ENCODE measurements at places on chromosomes 2 and 18. TPM values are rescaled to one million over a fixed set of nuclear protein-coding genes. Genes with fewer than 3 reads are reported as not detected.

RBM43 gene
- 30.6 TPM for total RNA-seq

ADAM23 gene
- not detected for total RNA-seq

GRCh38 chr2:37196320-37197195 lies at the start of gene CEBPZOS:
CEBPZOS (plus strand) TSS chr2:37196496; CDS start chr2:37199705, 3,209 bp downstream.
- DNase-seq = peak; percentile 93
- no peaks in the 10 kb centered on the region for H3K36me3 ChIP-seq
- no peaks in the 10 kb centered on the region for H3K27me3 ChIP-seq
- H3K27ac ChIP-seq = peak within 1 kb of the TSS; percentile 99

DNA sequence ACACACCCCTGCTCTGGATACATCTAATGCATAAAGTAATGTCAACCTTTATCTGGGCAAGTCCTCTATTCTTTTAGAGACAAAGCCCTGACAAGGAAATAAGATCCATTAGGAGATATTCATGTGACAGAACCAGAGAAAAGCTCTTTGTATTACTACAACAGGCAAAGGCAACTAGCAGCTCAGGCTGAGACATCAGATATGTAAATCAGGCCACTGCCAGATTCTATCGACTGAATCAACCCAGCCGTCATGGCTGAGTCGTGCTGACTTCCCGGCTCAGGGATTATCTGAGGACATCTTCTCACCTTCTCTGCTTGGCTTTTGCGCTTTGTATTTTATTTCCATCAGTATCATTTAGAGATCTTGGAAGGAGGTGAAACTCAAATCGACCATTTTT lies 294.5 kb downstream of the PLCL1 start:
- no peaks in the 10 kb centered on the region for H3K27me3 ChIP-seq
- H3K27ac ChIP-seq = no peak overlapping the region
- no peak for DNase-seq
- H3K4me1 ChIP-seq = no peaks in the 10 kb centered on the region

IGFBP5 gene
- not detected for total RNA-seq

ITSN2 gene
- 141 TPM for total RNA-seq

SCN9A gene
- total RNA-seq = not detected

DNA sequence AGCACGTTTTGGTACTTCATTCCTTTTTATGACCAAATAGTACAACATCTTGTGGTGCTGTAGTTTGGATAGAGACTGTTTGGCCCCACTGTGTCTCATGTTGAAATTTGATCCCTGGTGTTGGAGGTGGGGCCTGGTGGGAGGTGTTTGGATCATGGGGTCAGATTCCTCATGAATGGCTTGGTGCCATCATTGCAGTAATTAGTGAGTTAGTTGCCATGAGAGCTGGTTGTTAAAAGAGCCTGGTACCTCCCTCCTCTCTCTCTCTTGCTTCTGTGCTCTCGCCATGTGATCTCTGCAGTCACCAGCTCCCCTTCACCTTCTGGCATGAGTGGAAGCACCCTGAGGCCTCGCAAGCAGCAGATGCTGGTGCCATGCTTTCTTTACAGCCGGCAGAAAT lies 50.9 kb downstream of the NCAPH start:
- H3K27me3 ChIP-seq = no peaks in the 10 kb centered on the region
- no peaks in the 10 kb centered on the region for H3K36me3 ChIP-seq
- no peak overlapping the region for H3K27ac ChIP-seq
- peaks cover 15% of the 10 kb centered on the region for H3K4me1 ChIP-seq

GKN1 gene
- total RNA-seq = not detected

DNA sequence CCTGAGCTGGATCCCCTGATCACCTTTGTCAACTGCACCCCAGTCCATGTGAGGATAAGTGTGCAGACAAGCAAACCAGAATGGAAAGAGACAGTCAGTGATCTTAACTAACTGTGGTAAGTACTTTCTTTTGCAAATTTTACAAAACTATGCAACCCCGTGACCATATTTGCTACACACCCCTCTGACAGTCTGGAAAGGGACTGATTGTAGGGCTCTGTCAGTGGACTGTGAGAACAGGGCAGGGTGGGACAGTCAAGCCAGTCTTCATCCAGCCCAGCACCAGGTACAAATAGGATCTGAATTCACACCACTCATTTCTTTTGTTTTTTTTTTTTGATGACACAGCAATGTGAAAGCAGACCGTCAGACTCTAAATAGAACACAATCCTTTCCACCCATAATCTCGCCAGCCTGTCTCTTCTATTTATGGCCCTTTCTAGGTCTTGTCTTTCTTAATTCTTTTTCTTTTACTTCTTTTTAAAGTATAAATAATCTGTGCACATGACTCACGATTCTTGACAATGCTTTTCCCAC lies 165.6 kb downstream of the ARL6IP6 start:
- DNase-seq = no peak
- no peaks in the 10 kb centered on the region for H3K4me1 ChIP-seq
- no peaks in the 10 kb centered on the region for H3K36me3 ChIP-seq

GRCh38 chr2:43174368-43174916 lies 52.0 kb downstream of the ZFP36L2 start:
- peaks cover 4% of the 10 kb centered on the region for H3K36me3 ChIP-seq
- no peaks in the 10 kb centered on the region for H3K27me3 ChIP-seq
- DNase-seq = peak; percentile 78

DNA sequence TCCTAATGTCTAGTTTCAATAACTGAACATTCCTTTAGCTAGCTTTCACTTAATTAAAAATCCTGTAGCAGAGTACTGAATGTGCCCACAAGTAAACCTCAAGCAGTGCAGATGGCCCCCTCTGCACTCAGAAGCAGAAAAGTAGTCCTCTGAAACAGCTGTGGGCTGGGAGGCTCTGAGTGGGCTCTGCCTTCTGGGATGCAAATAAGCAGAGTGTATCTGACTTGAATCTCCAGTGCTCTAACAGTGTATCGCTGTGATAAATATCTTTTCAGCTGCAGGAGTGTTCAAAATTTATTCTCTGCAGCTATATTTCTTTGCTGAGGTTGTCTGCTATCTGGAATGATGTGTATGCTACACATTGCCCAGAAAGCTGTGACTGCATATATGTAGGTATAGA lies 44.8 kb upstream of the SYT4 start:
- no peaks in the 10 kb centered on the region for H3K36me3 ChIP-seq
- DNase-seq = no peak
- no peaks in the 10 kb centered on the region for H3K27me3 ChIP-seq
- no peaks in the 10 kb centered on the region for H3K4me1 ChIP-seq
- H3K27ac ChIP-seq = no peak overlapping the region

- no peaks in the 10 kb centered on the region for H3K36me3 ChIP-seq
- no peaks in the 10 kb centered on the region for H3K27me3 ChIP-seq
- no peak overlapping the region for H3K4me3 ChIP-seq
- H3K27ac ChIP-seq = no peak overlapping the region
- H3K4me1 ChIP-seq = no peaks in the 10 kb centered on the region
Observed at GRCh38 chr2:4597400-4597799, 894.0 kb downstream of the DCDC2C start.

DNA sequence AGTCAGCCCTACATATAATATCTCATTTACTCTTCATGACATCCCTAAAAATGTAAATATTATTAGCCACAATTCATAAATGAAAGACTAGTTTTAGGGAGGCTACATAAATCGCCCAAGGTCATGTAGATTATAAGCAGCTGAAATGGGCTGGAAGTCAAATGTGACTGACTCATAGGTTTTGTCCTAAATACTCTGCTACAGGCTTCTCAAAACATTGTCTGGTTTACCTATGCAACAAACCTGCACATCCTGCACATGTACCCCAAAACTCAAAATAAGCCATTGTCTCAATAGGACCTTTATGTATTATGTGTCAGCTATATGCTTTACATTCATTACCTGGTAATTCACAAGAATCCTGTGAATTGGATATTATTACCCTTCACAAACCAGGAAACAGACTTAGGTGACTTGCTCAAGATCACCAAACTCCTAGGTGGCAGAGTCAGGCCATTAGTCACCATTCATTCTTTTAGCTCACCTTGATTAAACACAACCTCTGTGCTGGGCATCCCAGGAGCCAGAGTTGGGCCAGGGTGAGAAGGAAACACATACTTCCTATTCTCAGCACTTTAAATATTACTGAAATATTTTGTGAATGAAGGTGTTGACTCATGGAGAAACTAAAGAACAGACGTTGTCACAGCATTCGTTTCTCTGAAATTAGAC lies 69.4 kb upstream of the CPO start:
- H3K4me3 ChIP-seq = no peak overlapping the region
- no peak overlapping the region for H3K27ac ChIP-seq
- H3K27me3 ChIP-seq = no peaks in the 10 kb centered on the region

PER2 gene
- 10.3 TPM for total RNA-seq

- no peaks in the 10 kb centered on the region for H3K36me3 ChIP-seq
- peaks cover 2% of the 10 kb centered on the region for H3K4me1 ChIP-seq
- no peak overlapping the region for H3K4me3 ChIP-seq
- DNase-seq = no peak
Observed at GRCh38 chr2:102839668-102840388, 78.0 kb downstream of the TMEM182 start.

DNA sequence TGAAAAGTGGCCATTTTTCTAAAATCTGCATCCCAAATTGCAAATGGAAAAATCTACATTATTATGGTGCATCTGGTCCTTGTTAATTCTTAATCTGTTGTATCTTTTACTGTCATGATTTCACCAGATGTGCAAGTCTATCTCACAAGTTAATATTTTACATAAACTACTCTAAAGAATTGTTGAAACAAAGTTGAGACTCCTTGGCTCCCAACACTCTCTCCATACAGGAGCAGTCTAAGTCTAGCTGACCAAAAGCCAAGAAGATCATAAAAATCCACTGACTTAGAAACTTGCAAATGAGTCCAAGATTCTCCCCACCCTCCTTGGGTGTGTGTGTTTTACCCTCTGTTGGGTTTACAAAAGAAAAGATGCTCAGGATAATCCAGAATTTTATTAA lies 85.1 kb downstream of the NCKAP5 start:
- no peak overlapping the region for H3K27ac ChIP-seq
- DNase-seq = no peak
- no peaks in the 10 kb centered on the region for H3K36me3 ChIP-seq
- H3K4me1 ChIP-seq = no peaks in the 10 kb centered on the region
- H3K27me3 ChIP-seq = peaks cover 9% of the 10 kb centered on the region

KIF5C gene
- 8.0 TPM for total RNA-seq

DNA sequence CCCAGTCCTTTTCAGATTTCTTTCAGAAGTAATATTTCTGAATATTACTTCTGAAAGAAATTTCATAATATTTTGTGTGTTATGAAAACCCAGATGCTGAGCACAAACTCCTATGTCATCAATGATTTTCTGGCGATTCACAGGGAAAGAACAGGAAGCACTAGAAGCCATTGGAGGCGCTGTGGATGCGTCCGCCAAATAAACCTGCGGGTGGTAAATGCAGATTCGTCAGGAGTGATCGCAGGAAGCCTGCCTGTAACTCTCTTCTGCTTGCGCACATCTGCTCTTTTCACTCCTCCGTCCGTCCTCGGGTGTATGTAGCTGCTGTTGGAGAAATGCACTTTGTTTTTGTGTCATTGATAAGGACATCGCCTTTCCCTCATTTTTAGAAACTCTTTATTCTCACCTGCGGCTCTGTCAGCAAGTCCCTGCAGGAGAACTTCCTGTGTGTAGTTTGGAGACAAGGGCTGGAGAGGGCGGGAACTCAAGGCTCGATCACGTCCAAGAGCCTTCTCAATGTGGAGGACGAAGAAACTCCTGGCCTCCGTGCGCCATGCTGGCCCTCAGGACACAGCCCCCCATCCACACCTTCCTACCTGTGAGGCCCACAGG lies 483.8 kb downstream of the GALR1 start:
- no peaks in the 10 kb centered on the region for H3K36me3 ChIP-seq
- no peak for DNase-seq
- no peaks in the 10 kb centered on the region for H3K4me1 ChIP-seq
- peaks cover 5% of the 10 kb centered on the region for H3K27me3 ChIP-seq
- H3K4me3 ChIP-seq = no peak overlapping the region

DNA sequence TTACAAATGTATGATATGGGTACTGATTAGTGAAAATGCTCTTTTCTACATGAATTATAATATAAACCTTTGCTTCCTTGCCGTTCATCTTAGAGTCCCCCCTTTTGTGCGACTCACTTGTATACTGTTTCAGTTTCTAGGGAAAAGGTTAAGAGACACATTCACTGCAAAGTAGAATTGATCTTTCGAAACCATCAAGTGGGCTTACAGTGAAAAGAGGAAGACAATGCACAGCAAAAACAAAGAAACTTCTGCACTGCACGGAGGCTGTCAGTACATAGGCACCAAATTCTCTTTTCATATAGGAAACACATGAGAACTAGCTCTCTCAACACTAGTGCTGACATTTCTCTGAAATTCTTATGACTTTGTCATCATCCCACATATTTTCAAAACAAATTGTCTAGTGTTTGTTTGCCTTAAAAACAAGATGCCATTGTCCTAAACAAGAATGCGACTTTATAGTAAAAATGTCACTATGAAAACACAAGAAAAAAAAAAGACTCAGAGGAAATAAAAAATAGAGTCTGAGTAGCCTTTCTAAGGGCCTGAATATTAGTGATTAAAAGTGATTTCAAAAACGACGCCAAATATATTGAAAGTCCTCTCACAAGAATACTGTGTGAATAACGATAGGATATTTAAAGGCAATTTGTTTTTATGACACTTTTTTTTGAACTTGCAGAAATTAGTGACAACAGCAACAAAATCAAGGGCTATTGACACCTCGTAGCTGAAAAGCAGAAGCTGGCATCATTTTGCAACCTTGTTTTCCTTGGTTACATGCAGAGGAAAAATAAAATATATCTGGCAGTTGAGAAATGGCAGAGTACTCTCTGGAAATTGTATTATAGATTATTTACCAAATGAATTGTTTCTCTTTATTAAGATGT lies 827.0 kb downstream of the BCL11A start:
- no peak overlapping the region for H3K4me3 ChIP-seq
- peaks cover 4% of the 10 kb centered on the region for H3K27me3 ChIP-seq
- H3K36me3 ChIP-seq = no peaks in the 10 kb centered on the region
- DNase-seq = no peak

DNA sequence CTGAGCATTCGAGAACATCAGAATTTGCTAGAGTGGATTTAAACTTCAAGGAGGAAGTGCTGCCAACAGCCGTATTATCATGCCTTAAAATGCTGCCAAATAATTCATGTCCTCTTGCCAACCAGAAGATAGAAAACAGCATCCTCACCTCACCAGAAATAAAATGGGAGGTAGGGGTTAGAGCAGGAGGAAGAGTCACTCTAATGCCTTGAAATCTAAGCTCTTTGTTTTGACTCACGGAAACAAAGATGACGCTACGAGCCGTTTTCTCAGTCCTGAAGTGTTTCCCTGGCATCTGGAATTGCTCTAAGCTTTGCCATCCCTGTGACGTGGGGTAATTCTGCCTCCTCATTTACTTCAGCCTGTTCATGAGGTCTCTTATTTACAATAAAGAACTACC lies 97.1 kb downstream of the PRPF40A start:
- no peak overlapping the region for H3K27ac ChIP-seq
- no peak overlapping the region for H3K4me3 ChIP-seq
- no peak for DNase-seq
- peaks cover 3% of the 10 kb centered on the region for H3K27me3 ChIP-seq

DNA sequence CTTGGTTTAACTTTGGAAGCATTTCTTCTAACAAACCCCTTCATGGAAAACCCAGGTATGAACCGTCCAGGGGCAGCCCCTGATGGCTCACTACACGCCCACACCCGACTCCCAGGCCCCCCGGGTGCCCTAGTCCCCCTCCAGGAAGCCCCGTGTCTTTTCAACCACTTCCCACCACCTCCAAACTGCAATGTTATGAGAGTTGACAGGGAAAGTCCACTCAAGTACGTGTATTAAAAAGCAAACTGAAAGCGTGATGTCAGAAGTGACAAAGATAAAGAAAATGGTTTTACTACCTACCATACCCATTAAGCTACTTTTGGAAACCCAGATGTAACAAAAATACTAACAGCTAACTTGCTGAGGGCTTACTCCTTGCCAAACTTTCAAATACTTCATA lies 51.5 kb downstream of the L3MBTL4 start:
- no peaks in the 10 kb centered on the region for H3K27me3 ChIP-seq
- no peaks in the 10 kb centered on the region for H3K36me3 ChIP-seq
- no peak overlapping the region for H3K27ac ChIP-seq
- no peak for DNase-seq
- H3K4me3 ChIP-seq = no peak overlapping the region
- no peaks in the 10 kb centered on the region for H3K4me1 ChIP-seq

All from naive thymus-derived CD8-positive, alpha-beta T cell (primary cell).